ENCODE measurements at places on chromosomes 1 and 21. TPM values are rescaled to one million over a fixed set of nuclear protein-coding genes. Genes with fewer than 3 reads are reported as not detected.

DNA sequence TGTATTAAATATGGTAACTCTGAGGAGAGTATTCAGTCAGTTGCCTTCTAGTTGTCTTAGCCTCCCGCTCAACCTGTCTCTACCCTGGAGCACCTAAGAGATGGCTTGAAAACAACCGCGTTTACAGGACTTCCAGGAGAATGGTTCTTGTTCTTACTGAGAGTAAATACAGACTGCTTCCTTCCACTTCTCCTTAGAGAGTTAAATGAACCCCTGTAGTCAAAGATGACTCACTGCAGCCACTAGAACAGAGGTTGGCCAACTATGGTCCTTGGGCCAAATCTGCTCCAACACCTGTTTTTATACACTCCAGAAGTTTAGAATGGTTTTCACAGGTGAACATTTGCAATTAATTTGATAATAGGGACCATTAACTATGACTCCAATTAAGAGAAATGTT is 60.1 kb upstream of the ASB17 start:
- no peak for DNase-seq

DNA sequence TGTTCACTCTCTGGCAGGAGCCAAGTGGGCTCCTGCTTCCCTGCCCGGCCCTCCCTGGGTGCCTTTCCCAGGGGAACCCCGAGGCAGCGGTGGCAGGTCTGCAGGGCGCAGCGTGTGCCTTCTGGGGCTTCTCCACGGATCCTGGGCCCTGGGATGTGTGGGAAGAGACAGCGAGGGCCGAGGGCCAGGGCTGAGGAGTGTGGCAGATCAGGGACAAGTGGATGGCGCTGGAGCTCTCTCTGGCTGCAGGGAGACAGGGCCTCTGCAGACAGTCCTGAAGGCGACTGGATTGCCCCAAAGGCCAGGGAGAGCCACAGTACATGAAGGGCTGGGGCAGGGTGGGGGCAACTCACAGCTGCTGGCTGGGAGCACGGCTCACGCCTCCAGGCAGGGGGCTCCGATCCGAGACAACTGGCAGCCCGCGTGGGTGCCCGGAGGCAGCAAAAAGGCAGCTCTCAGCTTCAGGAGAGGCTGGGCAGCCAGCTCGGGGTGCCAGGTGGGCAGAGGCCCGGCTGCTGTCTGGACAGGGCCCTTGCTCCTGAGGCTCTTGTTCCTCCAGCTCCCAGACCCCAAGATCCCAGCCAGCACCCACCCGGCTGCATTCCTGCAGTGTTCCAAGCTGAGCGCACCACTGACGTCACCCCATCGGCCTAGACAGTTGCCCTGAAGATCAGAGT is 16.0 kb downstream of the MORN1 start:
- no peak for DNase-seq

C1orf226 gene
- 15.5 TPM for polyA plus RNA-seq

CR1 gene
- polyA plus RNA-seq, result 16.6 TPM

WNT9A gene
- 1.6 TPM for polyA plus RNA-seq
